Foreskin keratinocyte (primary cell): ENCODE measurements at places on chromosomes 1 and 21. TPM values are rescaled to one million over a fixed set of nuclear protein-coding genes. Genes with fewer than 3 reads are reported as not detected.

Gene TMPRSS2
- polyA plus RNA-seq: not detected in 2 replicates

Gene UBE2U
- not detected in 2 replicates for polyA plus RNA-seq

Gene TNNT2
- polyA plus RNA-seq: 0.20 TPM in 1 of 2 replicates, not detected in the other

Gene PGLYRP3
- 0.06 TPM in 1 of 2 replicates, not detected in the other for polyA plus RNA-seq

Gene BCL2L15
- 0.10 and 0.12 TPM in 2 replicates for polyA plus RNA-seq

Gene OR2AK2
- not detected in 2 replicates for polyA plus RNA-seq

Gene CD244
- polyA plus RNA-seq: not detected in 2 replicates

Gene ZNF593OS
- 0.08 TPM in 1 of 2 replicates, not detected in the other for polyA plus RNA-seq

Gene GNAT2
- 0.04 and 0.09 TPM in 2 replicates for polyA plus RNA-seq

Gene MCOLN2
- polyA plus RNA-seq: 0.76 and 0.95 TPM in 2 replicates

Gene GLUL
- polyA plus RNA-seq: 132 and 282 TPM in 2 replicates

Gene SLC25A34
- polyA plus RNA-seq: 0.25 TPM in 2 replicates

Gene SLC44A3
- polyA plus RNA-seq: 2.1 and 2.8 TPM in 2 replicates

Gene BTF3L4
- polyA plus RNA-seq: 44.2 and 48.4 TPM in 2 replicates

Gene EFHD2
- 114 and 116 TPM in 2 replicates for polyA plus RNA-seq

Gene SLC19A2
- 2.6 and 4.0 TPM in 2 replicates for polyA plus RNA-seq

Gene CD2
- polyA plus RNA-seq: not detected in 2 replicates

Gene IPO9
- 48.8 and 62.6 TPM in 2 replicates for polyA plus RNA-seq

Gene SRGAP2B
- polyA plus RNA-seq: 3.2 and 4.6 TPM in 2 replicates

Gene RGS1
- polyA plus RNA-seq: not detected in 2 replicates

Gene KCNJ15
- 16.0 and 24.5 TPM in 2 replicates for polyA plus RNA-seq

Gene KRTAP13-2
- polyA plus RNA-seq: not detected in 2 replicates

Gene LCE1F
- polyA plus RNA-seq: 0.81 and 1.3 TPM in 2 replicates

Gene NUDT4B
- 0.21 TPM in 1 of 2 replicates, not detected in the other for polyA plus RNA-seq

Gene LDLRAD2
- polyA plus RNA-seq: 0.01 and 0.15 TPM in 2 replicates

Gene BMP8B
- polyA plus RNA-seq: 0.01 and 0.02 TPM in 2 replicates

Gene CLDN17
- polyA plus RNA-seq: 0.04 TPM in 1 of 2 replicates, not detected in the other

Gene ZBTB21
- 3.1 and 3.3 TPM in 2 replicates for polyA plus RNA-seq

Gene LAPTM5
- polyA plus RNA-seq: 0.02 and 0.04 TPM in 2 replicates

Gene FMO1
- polyA plus RNA-seq: not detected in 2 replicates

Gene ASAP3
- 5.1 and 6.5 TPM in 2 replicates for polyA plus RNA-seq

Gene ADGRL4
- polyA plus RNA-seq: not detected in 2 replicates

Gene PCP4
- polyA plus RNA-seq: not detected in 2 replicates

Gene PCAT6
- 2.0 and 3.1 TPM in 2 replicates for polyA plus RNA-seq

Gene BEND5
- polyA plus RNA-seq: not detected in 2 replicates
